ENCODE measurements at places on chromosomes 7 and 10. TPM values are rescaled to one million over a fixed set of nuclear protein-coding genes. Genes with fewer than 3 reads are reported as not detected.

- DNase-seq = peak; percentile 34
Measured at GRCh38 chr10:118701529-118702323, 53.0 kb downstream of the CACUL1 start.

DNA sequence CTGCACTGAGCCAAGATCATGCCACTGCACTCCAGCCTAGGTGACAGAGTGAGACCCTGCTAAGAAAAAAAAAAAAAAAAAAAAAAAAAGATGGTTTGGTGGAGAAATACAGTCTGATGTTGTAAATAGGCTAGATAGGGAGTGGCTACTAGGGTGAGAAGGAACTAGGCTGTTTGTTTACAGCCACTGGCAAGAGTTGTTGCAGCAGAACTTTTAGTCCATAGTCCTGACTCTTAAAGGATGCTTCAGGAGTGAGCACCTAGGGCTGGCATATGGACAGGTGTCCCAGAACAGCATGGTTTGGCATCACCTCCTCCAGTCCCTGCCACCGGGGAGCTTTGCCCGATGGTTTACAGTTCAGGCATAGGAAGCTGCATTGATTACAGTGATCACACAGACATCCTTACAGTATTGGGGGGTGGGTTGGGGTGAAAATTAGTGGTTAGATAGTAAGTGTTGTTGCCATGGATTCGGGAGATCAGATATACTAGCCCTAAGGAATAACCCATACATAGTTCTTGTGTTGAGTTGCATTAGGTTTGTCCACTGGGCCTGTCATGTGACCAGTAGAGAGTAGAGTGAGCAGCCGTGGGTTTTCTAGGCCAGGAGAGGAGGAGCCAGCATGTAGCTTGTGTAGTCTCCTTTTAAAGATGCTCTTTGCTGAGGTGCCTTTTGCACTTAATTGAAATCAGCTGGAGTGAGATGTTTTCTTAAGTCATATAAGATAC, 35.9 kb downstream of the ZRANB1 start:
- no peak for DNase-seq

DNA sequence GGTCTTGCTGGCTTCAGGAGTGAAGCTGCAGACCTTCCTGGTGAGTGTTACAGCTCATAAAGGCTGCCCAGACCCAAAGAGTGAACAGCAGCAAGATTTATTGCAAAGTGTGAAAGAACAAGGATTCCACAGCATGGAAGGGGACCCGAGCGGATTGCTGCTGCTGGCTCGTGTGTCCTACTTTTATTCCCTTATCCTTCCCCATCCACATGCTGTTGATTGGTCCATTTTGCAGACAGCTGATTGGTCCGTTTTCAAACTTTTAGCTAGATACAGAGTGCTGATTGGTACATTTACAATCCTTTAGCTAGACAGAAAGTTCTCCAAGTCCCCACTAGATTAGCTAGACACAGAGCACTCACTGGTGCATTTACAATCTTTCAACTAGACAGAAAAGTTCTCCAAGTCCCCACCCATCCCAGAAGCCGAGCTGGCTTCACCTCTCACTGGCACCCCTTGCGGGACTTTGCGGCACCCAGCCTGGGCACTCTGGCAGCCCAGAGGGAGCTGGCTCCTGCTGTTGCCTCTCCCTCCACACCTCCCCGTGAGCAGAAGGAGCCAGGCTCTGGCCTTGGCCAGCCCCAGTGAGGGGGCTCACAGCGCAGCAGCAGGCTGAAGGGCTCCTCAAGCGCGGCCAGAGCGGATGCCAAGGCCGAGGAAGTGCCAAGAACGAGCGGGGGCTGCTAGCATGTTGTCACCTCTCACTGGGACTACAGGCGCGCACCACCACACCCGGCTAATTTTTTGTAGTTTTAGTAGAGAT, 369.6 kb upstream of the POT1 start:
- DNase-seq = no peak

The SFRP5 gene
- not detected for polyA plus RNA-seq

The HOXA9 gene
- 0.59 TPM for polyA plus RNA-seq

GRCh38 chr10:60434418-60435046, 44.9 kb upstream of the ANK3 start:
- DNase-seq = peak; percentile 74

DNA sequence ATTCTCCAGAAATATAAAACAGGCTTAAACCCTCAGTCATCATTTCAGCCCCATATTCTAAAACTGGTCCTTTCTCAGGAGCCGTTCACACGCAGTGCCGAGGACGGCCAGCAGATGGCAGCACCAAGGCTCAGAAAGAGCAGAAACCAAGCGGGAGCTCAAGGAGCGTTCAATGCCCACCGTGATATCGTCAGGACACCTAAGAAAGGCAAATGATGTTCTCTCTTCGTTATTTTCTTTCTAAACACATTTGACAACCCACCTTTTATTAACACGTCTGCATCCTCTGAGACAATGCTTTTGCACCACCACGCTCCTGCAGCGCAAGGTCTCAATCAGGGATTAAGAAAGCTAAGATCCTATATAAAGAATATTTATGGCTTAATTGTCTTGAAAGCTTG, 45.7 kb upstream of the RBM33 start:
- DNase-seq = peak; percentile 59

- DNase-seq = no peak
Measured at GRCh38 chr7:44454348-44454747, 36.1 kb downstream of the NUDCD3 start.

DNA sequence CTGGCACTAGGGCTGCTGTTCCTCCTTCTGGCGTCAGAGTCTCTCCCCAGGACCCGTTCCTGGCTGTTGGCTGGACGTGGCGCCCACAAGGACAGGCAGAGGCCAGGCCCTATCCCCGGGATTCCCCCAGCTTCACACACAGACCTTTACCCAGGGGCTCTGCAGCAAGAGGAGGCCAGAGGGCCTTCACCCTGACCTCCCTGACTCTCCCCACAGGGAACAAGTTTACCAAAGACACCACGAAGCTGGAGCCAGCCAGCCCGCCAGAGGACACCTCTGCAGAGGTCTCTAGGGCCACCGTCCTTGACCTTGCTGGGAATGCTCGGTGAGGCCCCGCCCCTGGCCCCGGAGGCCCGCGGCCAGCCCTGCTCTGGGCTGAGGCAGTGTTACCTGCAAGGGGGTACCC, 82.2 kb downstream of the GTF2IRD1 start:
- no peak for DNase-seq

- peak; percentile 15 for DNase-seq
Measured at GRCh38 chr7:15503603-15504290, 58.1 kb downstream of the AGMO start.

DNA sequence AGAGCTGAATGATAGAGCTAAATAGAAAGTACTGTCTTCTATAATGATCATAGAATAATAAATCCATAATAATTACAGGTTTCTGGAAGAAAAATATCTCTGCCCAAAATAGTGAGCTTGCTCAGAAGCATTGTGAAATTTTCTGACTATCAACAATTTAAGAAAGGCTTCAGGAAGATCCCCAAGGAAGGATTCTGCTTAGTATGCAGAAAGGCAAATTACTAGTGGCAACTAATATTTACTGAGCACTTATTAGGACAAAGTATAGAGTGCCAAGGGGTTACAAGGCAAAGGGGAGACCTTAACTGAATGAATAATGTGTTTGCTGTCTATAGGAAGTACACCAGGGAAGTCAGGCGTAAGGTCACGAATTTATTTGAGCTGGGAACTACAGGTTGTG, 158.1 kb upstream of the LRRTM3 start:
- DNase-seq = no peak

The FAM131B gene
- polyA plus RNA-seq = 4.3 TPM

The CYP2C18 gene
- not detected for polyA plus RNA-seq

The PNLIP gene
- not detected for polyA plus RNA-seq

The ELN gene
- polyA plus RNA-seq = 15.3 TPM
